Naive thymus-derived CD4-positive, alpha-beta T cell (primary cell): ENCODE measurements at places on chromosomes 3 and 15. TPM values are rescaled to one million over a fixed set of nuclear protein-coding genes. Genes with fewer than 3 reads are reported as not detected.
A peak's percentile ranks its signal among the peaks of the same experiment; 100 is the strongest.

Gene SLC22A14
- not detected for total RNA-seq

Gene IGSF11
- 0.60 TPM for total RNA-seq

DNA sequence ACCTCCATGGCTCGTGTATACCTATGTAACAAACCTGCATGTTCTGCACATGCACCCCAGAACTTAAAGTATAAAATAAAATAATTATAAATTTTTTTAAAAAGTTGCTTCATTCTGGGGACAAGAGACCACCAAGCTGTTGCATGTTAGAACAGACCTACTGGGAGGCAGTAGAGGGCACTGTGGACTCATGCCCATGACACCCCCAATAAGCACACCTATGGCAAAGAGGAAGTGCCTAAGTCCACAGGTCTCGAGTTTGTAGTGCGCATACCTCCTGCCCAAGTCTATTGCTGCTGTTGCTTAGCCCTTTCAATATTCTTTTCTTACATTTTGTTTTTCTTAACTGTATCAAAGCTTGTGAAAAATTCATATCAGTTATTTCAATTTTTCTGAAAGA lies 267.9 kb upstream of the THBS1 start:
- no peak for DNase-seq

- no peak for DNase-seq
Measured at GRCh38 chr3:130677343-130677742, 69.3 kb downstream of the PIK3R4 start.

DNA sequence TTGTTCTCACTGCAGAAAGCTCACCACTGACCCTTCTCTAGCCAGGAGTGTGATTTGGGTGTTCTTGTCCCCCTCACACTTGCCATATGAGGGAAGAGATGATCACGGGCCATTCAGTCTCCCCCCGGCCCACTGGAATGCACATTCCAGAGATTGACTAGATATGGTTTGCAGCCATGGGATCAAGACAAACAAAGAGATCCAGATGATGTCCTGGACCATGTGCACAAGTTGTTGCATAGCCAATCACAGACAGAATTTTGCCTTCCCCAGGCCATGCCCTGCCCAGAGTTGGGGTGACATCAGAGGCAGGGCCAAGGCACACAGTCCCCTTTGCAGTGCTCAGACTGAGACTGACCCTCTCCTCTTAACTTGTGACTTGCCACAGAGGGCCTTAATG lies 14.8 kb downstream of the MUC13 start:
- DNase-seq, result no peak

- DNase-seq, result peak; percentile 17
Measured at GRCh38 chr3:108477511-108478147, 32.8 kb downstream of the MYH15 start.

DNA sequence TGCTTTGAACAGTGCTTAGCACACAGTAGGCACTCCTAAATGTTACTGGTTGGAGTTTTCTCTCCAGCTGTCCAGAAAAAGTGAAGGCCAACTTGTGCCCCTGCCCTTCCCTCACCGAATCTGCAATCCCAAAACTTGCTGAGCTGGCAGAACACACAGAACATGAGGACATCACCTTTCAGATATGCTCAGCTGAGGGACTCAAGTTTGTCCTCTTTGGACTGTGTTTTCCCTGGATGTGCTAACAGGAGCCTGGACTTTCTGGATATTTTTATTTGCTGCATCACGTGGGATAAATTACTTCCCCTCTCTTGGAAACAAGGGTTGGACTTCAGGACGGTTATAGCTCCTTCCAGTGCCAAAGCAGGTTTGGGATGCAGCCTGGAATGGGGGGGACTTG lies 59.5 kb upstream of the SMAD6 start:
- no peak for DNase-seq

- DNase-seq, result no peak
Measured at GRCh38 chr3:181847276-181847675, 135.6 kb downstream of the SOX2 start.

DNA sequence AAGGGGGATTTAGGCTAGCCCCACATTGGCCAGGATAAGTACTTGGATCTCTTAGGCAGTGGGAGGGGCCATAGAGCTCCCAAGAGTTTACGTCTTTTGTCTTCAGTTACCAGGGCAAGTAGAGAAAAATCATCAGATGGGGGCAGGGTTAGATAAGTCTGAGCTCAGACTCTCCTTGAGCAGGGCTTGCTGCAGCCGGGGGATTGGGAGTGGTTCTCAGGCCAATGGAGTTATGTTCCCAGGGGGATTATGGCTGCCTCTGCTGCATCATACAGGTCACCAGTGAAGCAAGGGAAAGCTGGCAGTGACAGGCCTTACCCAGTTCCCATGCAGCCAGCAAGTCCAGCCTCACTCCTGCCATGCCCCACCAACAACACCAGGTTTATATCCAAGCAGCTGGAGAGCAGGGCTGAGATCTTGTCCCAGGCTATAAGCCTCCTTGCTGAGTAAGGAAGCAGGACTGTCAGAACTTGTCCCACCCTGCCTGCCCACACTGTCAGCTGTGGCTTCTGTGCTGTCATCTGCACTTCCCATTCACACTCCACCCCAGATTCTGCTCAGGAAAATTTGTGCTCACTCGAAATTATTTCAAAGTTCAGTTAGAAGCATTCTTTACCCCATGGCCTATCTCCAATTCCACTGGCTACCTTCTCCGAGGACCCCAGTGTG lies 215.3 kb downstream of the FAM43A start:
- no peak for DNase-seq

DNA sequence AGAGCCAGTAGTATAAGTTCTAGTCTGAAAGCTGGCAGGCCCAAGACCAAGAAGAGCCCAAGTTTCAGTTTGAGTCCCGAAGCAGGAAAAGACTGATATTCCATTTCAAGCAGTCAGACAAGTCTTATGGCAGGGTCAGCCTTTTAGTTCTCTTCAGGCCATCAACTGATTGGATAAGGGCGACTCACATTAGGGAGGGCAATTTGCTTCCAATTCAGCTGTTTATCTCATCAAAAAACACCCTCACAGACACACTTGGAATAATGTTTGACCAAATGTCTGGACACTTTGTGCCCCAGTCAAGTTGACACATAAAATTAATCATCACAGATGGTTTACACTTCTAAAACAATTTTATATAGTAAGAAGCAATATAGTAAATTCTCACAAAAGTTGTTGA lies 69.7 kb downstream of the UBE2E2 start:
- no peak for DNase-seq

- DNase-seq, result no peak
Measured at GRCh38 chr15:36026627-36027283, 480.8 kb upstream of the DPH6 start.

- no peak for DNase-seq
Measured at GRCh38 chr3:167739190-167739810, 3.8 kb downstream of the SERPINI1 start.

- DNase-seq, result no peak
Measured at GRCh38 chr3:19898721-19899120, 35.3 kb downstream of the EFHB start.

DNA sequence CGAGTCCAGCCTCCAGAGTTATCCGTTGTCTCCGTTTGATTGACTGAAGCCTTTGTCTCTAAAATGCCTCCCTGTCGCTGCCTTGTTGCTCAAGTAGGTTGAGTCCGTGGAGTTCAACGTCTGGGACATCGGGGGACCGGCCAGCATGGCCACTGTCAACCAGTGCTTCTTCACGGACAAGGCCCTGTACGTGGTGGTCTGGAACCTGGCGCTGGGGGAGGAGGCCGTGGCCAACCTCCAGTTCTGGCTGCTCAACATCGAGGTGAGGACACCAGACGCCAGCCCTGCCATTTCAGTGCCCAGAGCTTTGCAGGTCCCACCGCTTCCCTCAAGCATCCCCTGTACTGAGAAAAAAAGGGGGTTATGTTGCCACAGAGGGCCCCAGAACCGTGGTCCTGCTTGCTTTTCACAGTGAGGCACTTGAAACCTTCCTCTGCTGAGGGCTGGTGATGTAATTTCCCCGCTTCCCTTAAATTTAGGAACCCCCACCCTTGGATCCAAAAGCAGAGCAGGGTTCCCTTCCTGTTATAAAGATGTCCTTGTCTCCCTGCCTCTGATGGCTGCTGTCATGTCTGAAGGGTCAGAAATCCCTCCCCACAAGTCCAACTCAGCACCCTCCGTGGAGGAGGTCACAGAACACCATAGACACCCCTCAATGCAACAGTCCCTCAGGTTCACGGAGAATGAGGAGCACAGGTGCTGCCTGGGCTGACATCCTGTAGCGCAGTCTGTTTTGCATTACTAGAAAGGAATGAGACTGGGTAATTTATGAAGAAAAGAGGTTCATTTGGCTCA lies 105.7 kb downstream of the LRRK1 start:
- DNase-seq, result no peak

DNA sequence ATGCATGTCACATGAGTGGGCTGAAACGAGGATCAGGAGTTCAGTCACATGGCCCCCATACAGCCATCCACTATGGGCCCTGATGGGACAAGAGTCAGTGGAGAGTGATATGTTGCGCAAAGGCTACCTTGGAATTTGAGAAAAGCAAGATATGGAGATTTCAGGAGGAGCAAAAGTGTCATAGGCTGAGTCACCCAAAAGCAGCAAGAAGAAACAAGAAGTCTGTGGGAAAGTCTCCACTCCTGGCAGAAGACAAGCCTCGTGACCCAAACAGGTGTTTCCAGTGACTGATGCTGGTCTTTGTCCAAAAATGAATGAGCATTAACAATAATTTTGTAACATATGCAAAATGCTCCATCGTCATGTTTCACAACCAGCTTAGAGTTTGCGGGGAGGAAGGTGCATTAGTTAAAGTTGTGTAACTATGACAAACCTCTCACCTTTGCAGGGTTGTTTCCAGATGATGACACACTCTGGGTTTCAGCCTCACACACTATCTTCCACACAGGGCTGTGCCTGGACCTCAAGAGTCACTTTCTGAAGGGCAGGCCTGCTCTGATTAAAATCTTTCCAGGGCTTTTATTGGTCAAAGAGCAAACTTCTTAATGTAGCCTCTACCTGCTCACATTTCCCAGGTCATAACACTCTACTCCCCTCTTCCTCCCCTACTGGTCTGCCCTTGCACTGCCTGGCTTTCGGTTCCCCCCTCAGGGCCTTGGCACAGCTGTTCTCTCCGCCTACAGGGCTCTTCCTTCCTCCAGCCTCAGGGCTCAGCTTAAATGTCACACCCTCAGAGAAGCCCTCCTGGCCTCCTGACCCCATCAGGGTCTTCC lies 3.9 kb upstream of the DNASE1L3 start:
- no peak for DNase-seq

- DNase-seq, result no peak
Measured at GRCh38 chr3:108241721-108242120, 19.5 kb upstream of the IFT57 start.

- no peak for DNase-seq
Measured at GRCh38 chr15:71577071-71577470, 233.3 kb upstream of the NR2E3 start.

GRCh38 chr3:108404368-108404767 lies 106.0 kb downstream of the MYH15 start:
- no peak for DNase-seq

GRCh38 chr15:58738046-58738707 lies 11.3 kb downstream of the ADAM10 start:
- no peak for DNase-seq
